ENCODE measurements at places on chromosomes 5 and 9.

DNA sequence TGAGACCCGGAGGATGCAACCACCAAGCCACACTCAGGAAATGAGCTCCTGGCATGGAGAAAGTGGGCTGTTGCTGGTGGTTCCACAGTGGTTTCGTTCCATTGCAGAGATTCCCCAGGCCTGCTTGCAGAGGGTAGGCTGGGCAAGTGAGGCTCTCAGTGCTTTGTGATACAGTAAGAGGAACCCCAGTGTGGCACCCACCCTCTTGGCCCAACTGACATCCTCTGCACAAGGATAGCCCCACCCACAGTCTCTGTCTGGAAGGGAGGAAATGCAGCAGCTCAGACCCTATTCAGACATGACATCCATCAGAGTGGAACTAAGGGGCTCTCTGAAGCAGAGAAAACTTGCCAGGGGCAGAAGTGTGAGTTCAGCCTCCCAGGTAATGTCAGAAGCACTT is 69.6 kb upstream of the FSTL4 start:
- no peak for DNase-seq

DNA sequence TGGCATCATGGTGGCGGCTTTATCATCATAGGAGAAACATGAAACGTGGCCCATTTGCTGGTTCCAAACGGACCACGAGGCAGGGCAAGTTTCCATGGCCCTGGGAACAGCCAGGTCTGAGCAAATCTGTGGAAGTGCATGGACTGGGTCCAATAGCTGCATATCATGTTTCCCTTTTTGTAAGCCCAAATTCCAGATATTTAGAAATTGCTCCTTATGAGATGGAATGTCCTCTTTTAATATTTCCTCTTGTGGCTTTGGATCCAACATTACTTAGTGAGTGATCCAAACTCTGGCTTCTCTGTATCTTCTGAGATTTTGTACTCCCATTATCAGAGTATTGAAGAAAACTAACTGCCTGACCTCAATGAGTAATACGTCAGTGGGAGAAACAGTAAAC is 79.8 kb upstream of the FBXL7 start:
- DNase-seq = no peak

GRCh38 chr9:15189481-15189880 is 117.5 kb downstream of the TTC39B start:
- DNase-seq = no peak

GRCh38 chr5:56389261-56389660 is 156.1 kb upstream of the ANKRD55 start:
- no peak for DNase-seq

- no peak for DNase-seq
Observed at GRCh38 chr9:70861797-70862196, 259.6 kb downstream of the TRPM3 start.

- DNase-seq = no peak
Observed at GRCh38 chr9:136564379-136564988, 18.6 kb upstream of the NOTCH1 start.
